ENCODE measurements at places on chromosomes 7 and 10.
A peak's percentile ranks its signal among the peaks of the same experiment; 100 is the strongest.

DNA sequence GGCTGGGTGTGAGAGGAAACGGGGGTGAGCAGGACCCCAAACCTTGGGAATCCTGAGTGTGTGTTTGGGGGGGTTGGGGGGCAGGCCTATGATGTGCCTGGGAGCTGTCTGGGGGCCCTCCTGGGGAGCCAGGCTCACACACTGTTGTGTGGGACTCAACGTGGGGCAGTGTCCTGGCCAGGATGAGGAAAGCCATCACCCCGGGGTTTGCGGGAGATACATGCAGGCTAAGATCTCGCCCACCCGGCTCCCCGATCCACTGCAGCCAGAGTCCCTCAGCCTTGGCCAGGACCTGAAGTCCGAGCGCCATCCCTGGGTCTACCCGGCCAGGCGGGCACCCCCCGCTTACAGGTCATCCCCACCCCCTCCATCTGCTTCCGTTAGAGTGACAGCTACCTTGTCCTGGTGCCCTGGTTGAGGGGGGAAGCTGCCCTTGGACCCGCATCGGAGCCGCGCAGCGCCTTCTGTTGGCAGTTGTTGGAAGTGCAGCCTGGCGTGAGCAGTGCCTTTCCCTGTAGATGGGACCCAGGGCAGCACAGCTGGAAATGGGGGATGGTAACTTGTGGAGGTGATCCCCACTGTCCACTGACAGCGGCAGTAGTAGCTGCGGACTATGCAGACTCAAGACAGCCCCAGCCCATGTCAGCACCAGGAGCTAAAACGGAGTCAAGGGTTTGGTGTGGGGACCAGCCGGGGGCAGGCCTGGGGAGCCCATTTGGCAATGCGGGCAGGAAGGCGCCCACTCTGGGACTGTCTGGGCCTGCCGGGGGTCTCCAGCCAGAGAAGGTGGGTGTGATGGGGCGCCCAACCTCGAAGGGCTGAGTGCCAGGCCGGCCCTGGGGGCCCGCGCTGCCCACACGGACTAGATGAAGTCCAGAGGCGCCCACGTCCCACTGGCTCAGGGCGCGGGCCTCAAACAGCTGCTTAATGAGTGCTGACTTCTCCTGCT is 885.6 kb upstream of the ZNF722 start:
- no peak for DNase-seq

- no peak for DNase-seq
Observed at GRCh38 chr10:124325998-124326636, 92.6 kb downstream of the OAT start.

GRCh38 chr7:83739527-83739926 is 90.6 kb upstream of the SEMA3E start:
- no peak for DNase-seq

DNA sequence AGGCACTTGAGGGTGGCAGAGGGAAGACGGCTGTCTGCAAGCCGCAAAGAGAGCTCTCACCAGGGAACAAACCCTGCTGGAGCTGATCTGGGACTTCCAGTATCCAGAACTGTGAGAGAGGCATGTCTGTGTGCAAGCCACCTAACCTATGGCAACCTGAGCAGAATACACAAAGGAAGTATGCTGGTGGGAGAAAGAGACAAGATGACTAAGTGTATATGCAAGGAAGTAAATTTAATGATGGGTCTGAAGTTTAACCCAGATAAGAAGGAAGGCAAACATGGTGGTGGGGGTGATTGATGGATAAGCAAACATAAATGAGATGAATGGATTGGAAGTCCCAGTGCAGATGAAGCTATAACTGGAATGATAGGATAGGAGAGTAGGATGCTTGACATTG is 293.3 kb downstream of the TWIST1 start:
- no peak for DNase-seq

- DNase-seq = no peak
Observed at GRCh38 chr10:133405844-133406527, 12.0 kb downstream of the MTG1 start.

GRCh38 chr10:11003679-11004078 is 14.0 kb upstream of the CELF2 start:
- DNase-seq = no peak

DNA sequence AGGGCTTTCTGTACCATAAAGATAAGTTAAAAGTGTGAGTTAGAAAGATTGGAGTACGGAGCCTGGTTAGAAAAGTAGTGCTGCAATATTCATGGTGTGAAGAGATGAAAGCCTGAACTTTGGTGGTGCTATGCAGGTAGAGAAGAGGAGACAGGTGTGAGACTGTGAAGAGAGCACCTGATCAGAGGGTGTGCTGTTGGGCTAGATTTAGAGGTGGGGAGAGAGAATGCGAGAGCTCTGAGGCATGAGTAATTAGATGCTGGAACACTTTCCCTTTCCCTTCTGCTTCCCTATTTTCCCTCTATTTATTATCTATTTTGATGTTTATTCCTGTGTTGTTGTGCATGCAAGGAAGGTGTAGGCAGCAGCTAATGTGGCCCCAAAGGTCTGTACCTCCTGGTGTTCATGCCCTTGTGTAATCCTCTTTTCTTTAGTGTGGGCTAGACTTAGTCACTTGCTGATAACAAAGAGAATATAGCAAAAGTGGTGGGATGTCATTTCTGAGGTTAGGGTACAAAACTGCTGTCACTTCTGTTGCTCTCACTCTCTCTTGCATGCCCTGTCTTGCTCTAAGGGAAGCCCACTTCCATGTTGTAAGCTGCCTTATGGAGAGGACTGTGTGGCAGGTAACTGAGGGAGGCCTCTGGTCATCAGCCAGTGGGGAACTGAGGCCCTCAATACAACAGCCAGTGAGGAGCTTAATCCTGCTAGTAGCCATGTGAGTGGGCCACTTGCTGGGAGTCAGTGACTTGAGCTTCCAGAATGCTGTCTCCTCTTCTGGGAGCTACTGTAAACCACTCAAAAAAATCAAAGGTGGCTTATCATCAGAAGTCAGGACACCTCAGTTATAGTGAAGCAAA is 2.6 kb upstream of the ATXN7L1 start:
- DNase-seq = peak; percentile 38

DNA sequence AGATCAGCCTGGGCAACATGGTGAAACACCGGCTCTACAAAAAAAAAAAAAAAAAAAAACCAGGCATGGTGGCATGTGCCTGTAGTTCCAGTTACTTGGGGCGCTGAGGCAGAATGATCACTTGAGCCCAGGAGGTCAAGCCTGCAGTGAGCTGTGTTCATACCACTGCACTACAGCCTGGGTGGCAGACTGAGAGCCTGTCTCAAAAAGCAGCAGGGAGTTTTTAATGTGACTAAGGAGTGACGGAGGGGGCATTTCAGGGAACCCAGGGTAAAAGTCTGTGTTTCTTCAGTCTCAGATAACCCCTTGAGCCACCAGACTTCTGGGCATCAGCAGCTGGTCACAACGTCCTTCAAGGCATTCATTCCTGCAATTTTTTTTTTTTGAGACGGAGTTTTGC is 2.2 kb upstream of the C10orf95 start:
- DNase-seq = no peak

- peak; percentile 70 for DNase-seq
Observed at GRCh38 chr7:47622946-47623640, 41.2 kb upstream of the TNS3 start.

DNA sequence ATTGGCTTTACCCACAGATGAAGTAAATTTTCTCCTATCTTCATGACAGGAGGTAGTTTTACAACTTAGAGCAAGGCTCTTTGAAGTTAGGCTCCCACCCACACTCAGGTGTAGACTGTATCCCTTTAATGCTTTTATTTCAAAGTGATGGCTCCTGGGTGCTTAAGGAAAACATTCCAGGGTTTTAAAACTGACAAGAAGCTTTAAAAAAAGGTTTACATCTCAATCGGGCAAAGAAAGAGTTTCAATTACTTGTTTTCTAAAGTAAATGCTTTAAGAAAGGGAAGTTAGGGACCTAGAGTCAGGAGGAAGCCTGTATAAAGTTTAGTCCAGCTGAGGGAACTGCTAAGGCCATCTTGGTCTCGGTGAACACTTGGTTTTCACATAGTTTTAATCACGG is 1153.8 kb upstream of the C7orf33 start:
- DNase-seq = no peak

- no peak for DNase-seq
Observed at GRCh38 chr7:25923741-25924460, 228.1 kb upstream of the NFE2L3 start.

GRCh38 chr7:47149971-47150370 is 431.9 kb downstream of the TNS3 start:
- no peak for DNase-seq

DNA sequence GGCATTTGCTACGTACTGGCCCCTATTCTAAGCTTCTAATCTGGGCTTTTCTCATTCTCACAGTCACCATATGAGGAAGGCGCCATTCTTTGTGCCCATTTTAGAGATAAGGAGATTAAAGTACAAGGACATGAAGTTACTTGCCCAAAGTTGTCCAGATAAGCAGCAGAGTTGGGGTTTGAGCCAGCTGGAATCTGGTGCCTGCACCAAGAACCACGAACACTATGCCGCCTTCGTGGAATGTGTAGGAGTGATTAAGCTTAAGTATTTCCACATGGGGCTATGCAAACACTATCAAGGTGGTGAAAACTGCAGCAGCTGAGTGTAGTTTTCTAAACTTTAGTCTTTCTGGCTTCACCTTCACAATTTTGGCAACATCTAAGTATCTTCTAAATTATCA is 342.7 kb upstream of the ETV1 start:
- no peak for DNase-seq

DNA sequence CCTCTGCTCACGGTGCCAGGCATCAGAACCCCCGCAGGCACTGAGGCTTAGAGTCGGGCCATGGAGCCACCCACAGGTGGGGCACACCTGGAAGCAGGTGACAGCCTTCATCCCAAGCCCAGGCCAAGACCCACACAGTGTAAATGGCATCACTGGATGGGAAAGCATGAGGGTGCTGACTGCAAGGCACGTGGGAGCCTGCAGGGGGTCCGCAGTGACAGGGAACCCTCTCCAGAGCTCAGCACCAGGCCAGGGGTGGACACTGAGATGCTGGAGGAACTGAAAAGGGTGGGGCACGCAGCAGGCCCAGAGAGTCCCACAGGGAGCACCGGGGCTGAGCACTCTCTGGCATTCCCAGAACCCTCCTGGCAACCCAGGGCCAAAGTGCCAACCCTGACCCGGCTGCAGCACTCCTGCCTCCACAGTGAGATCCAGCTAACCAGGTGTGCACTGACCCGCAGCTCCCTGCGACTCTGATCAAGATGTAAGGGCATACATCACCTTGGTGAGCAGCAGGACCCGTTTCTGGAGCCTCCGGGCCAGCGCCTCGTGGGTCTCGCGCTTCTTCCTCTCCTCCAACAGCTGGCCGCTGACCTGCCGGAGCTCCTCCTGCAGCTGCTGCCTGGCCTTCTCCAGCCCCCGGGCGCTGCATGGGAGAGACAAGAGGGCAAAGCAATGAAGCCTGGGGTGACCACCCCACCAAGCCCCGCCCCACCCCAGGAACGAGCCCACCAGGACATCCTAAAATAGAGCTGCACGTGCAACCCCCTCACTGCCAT is 163.9 kb downstream of the MAD1L1 start:
- DNase-seq = no peak

DNA sequence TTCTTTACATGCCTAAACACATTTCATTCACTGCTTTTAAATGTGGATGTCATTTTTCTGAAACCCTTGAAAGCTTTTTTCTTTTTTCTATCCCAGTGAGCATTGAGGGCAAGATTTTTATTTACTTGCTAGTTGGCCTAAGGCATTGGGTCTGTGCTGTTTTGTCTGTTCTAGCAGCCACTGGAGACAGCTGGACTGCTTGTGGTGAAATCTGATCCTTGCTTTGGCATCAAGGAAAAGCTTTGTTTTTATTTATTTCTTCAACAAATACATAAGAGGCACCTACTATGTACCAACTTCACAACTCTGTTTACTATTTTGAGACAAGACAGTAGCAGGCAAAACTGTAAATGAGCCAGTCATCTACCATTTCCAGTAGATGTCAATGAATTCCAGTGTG is 28.4 kb upstream of the PDLIM1 start:
- no peak for DNase-seq

DNA sequence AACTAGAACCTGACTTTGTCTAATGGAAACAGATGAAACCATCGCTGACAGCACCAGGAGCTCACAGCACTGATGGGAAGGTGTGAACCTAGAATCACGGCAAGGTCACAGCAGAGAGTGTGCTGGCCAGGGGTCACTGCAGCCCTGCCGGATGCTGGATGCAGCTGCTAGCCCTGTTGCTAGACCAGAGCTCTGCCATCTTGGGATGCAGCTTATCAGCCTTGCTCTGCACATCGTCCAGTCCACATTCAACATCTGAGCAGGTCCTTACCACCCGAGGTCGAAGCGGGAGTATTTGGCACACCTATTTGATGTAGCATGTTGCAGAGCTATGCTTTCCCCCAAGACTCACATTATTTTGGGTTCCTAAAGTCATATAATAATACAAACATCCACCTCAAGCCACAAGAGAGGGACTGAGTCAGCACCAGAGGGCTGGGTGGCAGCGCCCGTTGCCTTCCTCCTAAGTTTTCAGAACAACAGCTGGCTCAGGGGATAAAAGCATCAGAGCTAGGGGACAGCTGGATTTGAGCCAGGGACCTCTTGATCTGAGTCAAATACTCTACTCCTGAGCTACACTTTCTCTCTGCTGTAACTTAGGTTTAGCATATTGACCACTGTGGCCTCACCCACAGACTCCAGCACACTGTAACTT is 135.3 kb downstream of the ZNF467 start:
- DNase-seq = no peak

GRCh38 chr7:2637066-2637471 is 5.3 kb downstream of the TTYH3 start:
- no peak for DNase-seq

GRCh38 chr7:93594250-93594649 is 19.7 kb upstream of the CALCR start:
- DNase-seq = no peak

GRCh38 chr7:74218343-74218698 is 8.5 kb downstream of the LAT2 start:
- no peak for DNase-seq

- DNase-seq = no peak
Observed at GRCh38 chr7:53048638-53049037, 13.2 kb downstream of the POM121L12 start.

DNA sequence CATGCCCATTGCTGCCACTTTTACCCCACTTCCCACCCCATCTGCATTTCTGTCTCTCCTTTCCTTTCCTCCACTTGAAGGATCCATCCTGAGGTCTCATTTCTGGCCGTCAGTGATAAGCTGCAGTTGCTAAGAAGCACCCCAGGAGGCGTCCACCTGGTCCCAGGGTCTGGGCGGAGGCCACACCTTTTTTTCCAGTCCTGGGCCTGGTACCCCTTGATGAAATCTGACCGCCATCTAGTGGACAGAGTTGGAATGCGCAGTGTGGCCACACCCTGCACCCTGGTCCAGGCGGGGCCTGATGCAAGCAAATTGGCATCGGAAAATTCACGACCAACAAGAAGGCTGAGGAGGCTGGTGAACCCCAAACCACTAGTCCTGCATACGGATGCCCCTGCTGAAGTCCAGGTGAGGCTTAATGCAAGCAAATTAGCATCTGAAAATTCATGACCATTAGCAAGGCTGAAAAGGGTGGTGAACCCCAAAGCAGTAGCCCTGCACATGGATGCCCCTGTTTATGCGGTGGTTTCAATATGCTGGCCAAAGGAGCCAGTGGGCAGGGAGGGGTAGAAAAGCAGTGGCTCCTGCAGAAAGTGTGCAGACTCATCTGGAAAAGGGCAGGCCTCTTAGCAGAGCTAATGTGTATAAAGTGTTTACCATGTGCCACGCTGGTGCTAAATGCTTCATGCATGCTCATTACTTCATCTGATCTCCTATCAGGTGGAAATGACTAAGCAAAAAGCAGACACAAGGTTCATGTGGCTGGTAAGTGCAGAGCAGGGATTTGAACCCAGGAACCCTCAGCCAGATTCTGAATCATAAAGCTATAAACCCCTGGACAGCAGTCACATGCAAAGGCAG is 43.2 kb downstream of the GPAM start:
- DNase-seq = peak; percentile 75

- DNase-seq = no peak
Observed at GRCh38 chr7:137480824-137481365, 137.4 kb upstream of the PTN start.

Measured in large intestine (tissue), 12 donors.